Stimulated activated CD4-positive, alpha-beta T cell treated with anti-CD3 and anti-CD28 coated beads, Interleukin-12 subunit alpha, Interleukin-12 subunit beta, amount 100 ng/mL, for 48 hours (primary cell): ENCODE measurements at places on chromosomes 7 and 10.

- no peak for DNase-seq
These were observed 6.1 kb downstream of the GIMAP1 start for GRCh38 chr7:150722431-150722931.

GRCh38 chr7:133950855-133951254 lies 176.3 kb upstream of the LRGUK start:
- no peak for DNase-seq

GRCh38 chr10:58854811-58855210 lies 321.6 kb upstream of the PHYHIPL start:
- DNase-seq: no peak

GRCh38 chr7:151117565-151117964 lies 31.3 kb downstream of the AGAP3 start:
- DNase-seq: no peak

DNA sequence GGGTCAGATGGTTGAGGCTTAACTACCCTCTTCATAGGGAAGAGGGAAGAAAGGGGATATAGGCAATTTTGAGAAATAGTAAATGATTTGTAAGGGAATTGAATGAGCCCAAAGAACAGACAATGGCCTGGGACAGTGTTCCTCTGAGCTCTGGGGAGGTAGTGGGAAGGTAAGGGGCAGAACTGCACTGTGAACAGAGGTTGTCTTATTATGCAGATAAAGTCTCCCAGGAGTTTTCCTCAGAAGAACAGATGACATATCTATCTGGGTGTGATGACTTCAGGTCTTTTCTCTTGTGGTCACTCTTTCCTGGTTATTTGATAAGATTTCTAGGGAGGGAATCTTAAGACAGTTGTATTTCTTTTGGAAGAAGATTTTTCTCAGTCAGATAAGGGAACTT lies 296.1 kb downstream of the ZEB1 start:
- DNase-seq: no peak

- DNase-seq: no peak
These were observed 93.3 kb downstream of the FAM53B start for GRCh38 chr10:124650820-124651401.

- no peak for DNase-seq
These were observed 19.9 kb upstream of the GPR141 start for GRCh38 chr7:37663693-37664092.

- DNase-seq: no peak
These were observed 4.7 kb downstream of the ZNF775 start for GRCh38 chr7:150383710-150384397.

DNA sequence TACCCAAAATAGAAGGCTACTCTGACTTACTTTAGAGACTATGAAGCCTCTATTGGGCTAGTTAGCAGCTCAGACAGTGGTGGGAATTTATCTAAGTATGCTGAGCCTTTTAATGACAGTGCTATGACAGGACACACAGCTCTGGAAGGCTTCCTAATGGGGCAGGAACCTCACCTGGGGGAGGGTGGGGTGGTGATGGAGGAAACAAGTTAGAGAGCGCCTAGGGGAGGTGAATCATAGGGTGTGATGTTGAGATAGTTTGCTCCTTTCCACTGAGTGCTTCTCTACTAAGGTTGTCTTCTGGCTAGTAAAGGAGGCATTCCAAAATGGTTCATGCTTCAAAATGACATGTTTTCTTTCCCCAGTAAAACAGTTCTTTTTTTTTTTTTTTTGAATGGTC lies 42.1 kb downstream of the PPP1R9A start:
- DNase-seq: no peak

GRCh38 chr7:37076668-37077067 lies 352.4 kb upstream of the AOAH start:
- DNase-seq: no peak

- no peak for DNase-seq
These were observed 159.1 kb downstream of the DGKI start for GRCh38 chr7:137687556-137688265.

DNA sequence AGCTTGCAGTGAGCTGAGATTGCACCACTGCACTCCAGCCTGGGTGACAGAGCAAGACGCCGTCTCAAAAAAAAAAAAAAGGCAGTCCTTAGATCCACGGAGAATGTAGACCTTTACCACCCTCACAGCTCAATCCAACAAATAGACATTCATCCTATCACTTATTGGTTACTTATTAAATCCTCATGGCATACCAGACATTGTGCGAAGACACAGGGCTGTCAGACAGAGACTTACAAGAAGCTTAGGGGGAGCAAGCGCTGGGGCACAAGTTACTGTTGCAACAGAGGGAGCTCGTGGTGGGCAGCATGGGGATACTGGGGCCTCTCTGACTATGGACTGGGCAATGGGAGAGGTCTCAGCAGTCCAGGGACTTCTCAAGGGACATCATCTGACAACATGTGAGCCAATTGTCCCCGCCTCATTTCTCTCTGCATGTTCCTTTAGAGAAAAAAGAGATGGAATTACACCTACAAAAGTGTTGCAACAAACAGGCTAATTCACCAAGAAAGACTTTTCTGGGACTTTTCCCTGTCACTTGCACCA lies 82.8 kb upstream of the TNS3 start:
- no peak for DNase-seq

DNA sequence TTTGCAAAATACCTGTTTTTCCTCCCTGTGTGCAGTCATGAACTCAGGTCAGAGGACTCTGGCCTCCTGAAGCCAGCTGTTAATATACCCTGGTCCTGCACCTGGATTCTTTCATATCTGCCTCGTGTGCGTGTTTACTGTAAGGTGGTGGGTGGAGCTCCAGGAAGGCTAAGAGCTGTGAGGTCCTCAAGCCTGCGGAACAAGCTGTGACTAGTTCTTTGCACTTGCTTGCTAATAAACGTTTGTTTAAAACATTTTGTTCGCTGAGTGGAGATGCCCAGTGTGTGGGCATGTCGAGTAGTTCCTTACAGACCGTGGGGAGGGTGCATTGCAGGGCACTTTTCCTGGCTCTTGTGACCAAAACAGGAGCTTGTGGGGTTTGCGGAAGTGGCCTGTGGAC lies 139.0 kb downstream of the DOCK1 start:
- DNase-seq: no peak

GRCh38 chr10:7457478-7458316 lies 46.9 kb upstream of the SFMBT2 start:
- DNase-seq: no peak
